ENCODE measurements at places on chromosomes 5 and 9.

DNA sequence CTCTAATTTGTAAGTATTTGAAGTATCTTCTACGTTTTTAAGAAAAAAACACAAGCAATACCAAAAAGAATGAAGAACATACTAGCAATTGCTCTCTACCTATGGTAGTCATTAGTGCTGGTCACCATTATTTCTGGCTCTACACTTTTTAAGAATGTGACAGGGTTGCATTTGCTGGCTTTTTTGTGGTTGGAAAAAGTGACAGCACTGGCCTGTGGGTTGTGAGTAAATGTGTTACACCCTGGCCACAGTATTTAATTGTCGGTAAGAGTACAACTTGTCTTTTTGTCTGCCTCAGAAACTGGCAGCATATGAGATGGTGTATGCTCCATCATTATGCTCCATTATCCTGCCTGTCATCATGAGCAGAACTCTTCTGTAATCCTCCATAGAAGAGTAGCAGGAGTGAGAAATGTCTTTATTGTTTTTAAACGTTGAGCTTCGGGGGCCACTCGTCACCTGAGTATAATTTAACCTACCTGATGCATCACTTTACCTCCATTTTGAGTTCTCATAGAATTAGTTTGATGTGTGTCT lies 449.8 kb downstream of the ISL1 start:
- DNase-seq: no peak

DNA sequence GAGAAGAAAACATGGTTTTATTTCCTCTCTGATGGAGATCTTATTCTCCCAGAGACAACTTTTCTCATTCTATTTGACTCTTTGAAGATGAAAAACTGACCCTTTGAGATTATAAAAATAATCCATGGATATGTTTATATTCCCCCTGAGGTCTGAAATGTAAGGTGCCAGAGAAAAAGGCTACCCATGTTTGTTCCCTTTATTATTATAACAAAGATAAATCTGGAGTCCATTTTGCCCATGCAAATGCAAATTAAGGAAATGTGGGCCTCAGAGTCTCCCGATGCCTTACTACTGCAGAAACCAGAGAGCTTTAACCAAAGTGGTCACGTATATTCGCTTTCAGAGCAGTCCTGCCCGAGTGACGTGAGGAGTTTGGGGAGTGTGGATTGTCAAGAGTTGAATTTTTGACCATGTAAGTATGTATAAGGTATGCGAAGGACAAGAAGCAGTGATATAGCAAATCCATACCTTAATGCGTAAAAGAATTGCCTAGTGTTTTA lies 312.5 kb downstream of the RASEF start:
- DNase-seq: no peak

GRCh38 chr5:136079195-136079985 lies 50.6 kb downstream of the TGFBI start:
- DNase-seq: no peak

DNA sequence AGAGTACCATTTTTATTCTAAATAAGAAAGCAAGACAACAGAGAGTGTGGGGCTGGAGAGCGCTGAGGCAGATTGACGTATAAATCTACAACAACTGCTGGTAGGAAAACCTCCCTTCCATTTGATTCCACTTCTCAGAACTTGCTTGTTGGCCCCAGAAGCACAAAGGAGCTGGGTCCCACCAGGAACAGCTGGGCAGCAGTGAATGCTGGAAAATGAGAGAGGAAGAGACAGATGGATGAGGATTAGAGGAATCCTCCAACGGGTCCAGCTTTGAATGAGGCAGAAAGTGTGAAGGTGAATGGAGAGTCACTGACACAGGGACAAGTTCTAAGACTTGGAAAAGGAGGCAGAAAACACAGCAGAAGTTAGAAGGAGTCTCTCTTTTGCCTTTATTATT lies 14.8 kb downstream of the TAS2R1 start:
- DNase-seq: no peak

DNA sequence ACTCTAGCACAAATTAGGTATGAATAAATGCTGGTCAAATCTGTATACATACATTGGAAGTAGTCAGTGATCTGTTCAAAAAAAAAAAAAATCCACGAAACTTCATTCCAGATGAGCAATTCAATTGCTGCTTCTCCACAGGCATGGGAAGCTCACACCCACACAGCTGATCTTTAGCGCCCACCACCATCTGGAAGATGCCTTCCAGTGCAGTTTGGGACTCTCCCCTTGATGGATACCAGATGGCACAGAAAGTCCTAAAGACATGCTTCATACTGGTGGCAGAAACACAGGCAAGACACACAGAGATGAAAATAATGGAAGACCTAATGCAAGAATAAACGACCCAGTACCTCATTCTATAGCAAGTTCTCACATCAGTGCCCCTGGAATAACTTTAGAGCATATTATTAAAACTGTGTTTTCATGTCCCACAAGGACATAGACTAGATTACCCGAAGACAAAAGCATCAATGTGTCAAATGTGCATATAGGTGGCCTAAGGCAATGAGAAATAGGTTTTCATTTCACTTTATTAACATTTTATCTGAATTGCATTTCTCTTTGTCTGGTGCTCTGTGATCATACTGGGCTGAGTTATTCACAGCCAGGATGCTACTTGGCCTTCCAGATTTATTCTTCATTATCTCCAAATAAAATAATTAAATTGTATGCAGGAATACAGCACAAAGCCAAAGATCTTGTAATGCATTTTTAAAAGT lies 135.4 kb upstream of the TAS2R1 start:
- no peak for DNase-seq

DNA sequence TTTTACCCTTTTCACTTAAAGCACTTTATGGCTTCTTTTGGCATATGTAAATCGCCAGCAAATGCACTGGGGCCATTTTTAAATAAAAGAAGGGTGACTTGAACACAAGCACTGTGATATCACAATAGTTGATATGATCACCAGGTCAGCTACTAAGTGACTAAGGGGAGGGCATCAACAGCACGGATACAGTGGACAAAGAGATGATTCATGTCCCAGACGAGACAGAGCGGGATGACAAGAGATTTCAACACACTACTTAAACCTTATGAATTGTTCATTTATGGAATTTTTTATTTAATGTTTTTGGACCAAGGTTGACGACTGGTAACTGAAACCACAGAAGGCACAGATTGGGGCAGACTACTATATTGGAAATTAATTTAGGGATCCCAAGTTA lies 54.1 kb downstream of the RORB start:
- no peak for DNase-seq

- DNase-seq: no peak
Measured at GRCh38 chr5:106680330-106680729, 990.4 kb downstream of the EFNA5 start.

DNA sequence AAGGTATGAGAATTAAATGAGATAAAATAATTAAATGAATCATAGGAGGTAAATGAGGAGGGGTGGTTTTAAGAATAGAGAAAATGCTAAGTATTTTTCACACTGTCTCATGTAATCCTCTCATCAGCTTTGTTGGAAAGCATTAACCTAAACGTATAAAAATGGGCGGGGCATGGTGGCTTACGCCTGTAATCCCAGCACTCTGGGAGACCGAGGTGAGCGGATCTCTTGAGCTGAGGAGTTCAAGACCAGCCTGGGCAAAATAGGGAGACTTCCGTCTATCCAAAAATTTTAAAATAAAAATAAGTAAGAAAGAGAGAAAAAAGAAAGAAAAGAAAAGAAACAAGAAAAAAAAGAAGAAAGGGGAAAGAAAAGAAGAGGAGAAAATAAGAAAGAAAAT lies 1.9 kb upstream of the RFK start:
- DNase-seq: no peak

- DNase-seq: no peak
Measured at GRCh38 chr5:114346181-114346580, 15.7 kb upstream of the KCNN2 start.

DNA sequence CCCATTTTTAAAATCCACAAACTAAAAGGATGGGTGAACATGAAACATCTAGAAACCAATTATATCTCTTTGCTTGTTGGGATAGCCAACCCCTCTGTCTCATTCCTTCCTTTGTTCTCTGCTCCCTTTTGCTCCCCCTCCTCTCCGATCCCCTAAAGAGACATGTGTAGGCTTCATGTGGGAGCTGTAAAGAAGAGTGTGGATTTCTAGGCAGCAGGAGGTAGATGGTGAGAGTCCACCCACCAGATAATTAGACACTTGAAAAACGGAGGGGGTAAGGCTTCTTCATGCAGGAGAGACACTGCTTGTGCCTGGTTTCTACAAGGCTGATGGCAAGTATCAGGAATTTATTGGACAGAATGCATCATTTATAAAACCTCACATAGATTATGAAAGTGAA lies 27.3 kb upstream of the CFAP157 start:
- DNase-seq: no peak

DNA sequence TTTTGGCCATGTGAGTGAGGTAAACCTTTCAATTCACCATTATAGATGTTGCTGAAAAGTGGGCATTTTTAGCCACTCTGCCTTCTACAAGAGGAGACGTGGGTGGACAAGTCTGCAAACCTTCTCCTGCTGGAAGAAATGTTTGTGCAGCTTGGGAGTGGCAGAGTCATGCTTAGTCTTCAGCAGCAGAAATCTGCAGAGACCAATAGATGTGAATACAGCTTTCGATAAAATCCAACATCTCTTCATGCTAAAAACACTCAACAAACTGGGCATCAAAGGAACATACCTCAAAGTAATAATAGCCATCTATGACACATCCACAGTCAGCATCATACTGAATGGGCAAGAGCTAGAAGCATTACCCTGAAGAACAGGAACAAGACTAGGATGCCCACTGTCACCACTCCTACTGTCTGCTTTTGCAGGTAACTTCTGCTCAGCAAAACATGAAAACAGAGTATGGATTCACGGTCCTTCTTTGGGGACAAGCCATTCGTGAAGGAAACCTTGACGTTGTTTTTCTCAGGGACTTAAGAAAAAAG lies 91.3 kb downstream of the RALGPS1 start:
- no peak for DNase-seq

DNA sequence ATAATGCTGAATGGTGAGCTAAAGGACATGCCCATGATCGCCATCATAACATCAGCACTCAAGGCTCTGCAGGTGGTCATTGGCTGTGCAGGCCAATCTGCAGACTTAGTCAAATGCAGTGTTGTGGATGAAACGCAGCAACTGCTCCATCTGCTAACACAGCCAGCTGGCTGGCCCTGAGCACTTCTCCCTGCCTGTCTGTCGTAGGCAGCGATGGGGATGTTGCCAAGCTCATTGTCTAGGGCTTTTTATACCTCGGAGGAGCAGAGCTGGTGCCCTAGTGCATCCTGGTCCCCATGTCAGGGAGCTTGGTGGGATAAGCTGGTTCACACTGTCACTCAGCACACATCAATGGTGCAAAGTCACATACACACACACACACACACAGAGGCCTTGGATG lies 189.4 kb downstream of the TENT4A start:
- DNase-seq: no peak

GRCh38 chr9:97906236-97906831 lies 16.0 kb downstream of the TRMO start:
- DNase-seq: no peak

DNA sequence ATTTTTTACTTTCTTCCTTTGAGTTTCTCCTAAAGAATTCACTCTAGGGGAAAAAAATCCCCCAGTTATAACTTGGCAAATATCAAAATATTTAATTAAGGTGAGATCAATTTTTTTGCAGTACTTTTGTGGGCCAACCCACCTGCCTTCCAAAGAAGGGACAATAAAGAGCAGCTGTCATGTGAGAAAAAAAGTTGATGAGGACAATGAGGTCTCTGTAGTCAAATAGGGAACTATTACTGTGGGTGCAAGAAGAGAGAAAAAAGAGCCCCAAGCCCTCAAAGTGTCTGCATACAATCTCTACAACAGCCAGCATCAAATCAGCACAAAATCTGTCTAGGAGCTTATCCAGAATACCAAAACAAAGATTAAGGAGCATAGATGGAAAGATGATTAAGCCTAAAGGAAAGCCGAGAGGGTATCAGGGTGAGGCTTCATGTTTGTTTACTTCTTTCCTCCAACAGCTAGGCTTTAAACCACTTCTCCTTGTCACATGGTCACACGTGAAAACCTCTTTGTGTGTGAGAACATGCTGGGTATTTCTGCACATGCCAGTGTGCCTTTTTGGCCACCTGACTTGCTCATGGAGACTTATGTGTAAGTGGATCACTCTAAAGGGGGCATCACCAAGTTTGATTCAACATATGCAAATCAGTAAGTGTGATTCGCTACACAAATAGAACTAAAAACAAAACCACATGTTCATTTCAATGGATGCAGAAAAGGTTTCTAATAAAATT lies 19.2 kb upstream of the FYB1 start:
- no peak for DNase-seq

GRCh38 chr9:99595796-99596195 lies 225.9 kb upstream of the NR4A3 start:
- no peak for DNase-seq

DNA sequence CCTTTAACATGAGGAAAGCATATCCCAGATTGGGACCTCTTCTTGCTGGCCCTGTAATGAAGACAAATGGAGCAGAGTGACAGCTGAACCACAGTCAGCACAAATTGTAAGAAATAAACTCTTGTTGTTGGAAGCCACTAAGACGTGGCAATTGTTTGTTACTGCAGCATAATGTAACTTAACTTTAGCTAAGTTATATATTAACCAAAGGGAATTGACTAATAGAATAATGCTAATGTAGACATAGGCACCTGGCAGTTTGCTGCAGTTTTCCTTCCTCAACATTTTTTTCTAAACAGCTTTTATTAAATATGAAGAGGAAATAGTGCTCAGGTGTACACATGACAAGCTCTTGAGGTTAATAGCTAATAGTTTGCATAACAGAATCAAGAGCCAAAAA lies 300.7 kb upstream of the SLC30A5 start:
- no peak for DNase-seq

- no peak for DNase-seq
Measured at GRCh38 chr5:134651531-134651930, 2.9 kb downstream of the SEC24A start.

DNA sequence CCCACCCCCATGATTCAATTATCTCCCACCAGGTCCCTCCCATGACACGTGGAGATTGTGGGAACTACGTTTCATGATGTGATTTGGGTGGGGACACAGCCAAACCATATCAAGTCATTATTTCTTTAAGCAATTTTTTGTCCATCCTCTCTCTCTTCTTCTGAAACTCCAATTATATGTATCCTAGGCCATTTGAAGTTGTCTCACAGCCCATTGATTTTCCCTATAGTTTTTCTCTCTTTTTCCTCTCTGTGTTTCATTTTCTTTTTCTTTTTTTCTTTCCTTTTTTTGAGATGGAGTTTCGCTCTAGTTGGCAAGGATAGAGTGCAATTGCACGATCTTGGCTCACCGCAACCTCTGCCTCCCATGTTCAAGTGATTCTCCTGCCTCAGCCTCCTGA lies 101.9 kb upstream of the CXCL14 start:
- DNase-seq: no peak

GRCh38 chr5:149166591-149167100 lies 25.4 kb downstream of the ABLIM3 start:
- no peak for DNase-seq

- DNase-seq: no peak
Measured at GRCh38 chr5:154421868-154422267, 23.9 kb upstream of the SAP30L start.

- DNase-seq: no peak
Measured at GRCh38 chr9:76657265-76657664, 107.0 kb upstream of the PCA3 start.

- no peak for DNase-seq
Measured at GRCh38 chr5:1172670-1173404, 28.6 kb upstream of the SLC6A19 start.

- no peak for DNase-seq
Measured at GRCh38 chr5:81950996-81951395, 20.8 kb upstream of the ATG10 start.

GRCh38 chr5:50441493-50441955 lies 436 bp upstream of the EMB start:
- no peak for DNase-seq

GRCh38 chr5:124524552-124525232 lies 221.7 kb downstream of the ZNF608 start:
- no peak for DNase-seq

Data from tibial artery (tissue), 4 donors.